ENCODE measurements at places on chromosomes 12 and 14.

DNA sequence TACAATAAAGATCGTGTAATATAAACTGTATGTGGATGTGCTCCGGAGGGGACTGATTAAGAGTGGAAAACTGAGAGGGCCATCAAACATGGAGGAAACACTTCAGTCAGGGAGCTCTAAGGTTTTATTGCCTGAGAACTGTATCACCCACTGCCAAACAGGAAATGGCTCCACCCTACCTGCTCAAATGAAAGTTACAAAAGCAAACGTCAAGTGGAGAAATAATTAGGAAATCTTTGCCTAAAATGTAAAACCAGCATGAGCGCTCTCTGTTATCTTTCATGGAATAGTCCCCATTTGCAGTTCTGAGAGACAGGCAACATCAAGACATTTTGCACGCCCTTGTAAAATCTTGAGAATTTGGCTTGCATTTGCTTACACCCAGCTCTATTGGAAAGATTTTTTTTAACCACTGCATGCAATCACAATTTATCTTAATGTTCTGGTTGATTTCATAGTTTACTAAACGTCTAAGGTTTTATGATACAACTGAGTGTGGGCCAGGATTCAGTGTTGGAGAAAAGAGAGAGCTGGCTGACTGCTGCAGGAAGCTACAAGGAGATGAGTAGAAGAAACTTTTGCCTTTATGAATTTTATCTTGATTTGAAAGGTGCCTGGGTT is 344.0 kb upstream of the PRICKLE1 start:
- DNase-seq, result no peak

DNA sequence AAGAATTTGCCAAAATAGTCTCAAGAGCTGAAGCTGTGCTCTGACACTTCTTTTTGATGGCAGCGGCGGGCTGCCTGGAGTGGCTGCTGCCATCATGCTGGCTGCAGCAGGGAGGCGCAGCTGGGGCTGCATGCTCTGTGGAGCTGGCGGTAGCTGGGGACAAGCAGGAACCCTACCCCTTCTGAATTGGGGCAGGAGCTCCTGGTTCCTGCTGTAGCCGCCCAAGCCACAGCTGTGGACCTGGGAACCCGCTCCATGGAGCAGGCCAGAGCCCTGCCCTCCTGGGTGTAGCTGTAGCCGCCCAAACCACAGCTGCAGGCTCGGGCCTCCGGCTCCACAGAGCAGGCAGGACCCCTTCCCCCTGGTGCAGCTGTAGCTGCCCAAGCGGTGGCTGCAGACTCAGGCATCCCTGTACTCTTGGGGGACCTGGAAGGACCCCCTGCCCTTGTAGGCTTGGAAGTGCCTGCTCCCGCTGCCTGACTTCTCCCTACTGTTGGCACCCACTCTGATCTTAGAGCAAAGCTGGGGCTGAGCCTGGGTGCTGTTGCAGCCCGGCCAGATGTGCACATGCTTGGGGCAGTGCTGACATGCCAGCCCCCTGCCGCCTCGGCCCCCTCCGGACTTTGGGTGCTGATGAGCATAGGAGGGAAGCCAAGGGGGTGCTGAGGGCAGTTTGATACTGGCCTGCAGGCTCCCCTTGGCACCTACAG is 33.3 kb downstream of the APAF1 start:
- no peak for DNase-seq

- DNase-seq, result no peak
Measured at GRCh38 chr12:75631831-75632230, 120.4 kb upstream of the KRR1 start.

- no peak for DNase-seq
Measured at GRCh38 chr12:74365178-74365964, 172.3 kb upstream of the ATXN7L3B start.

- no peak for DNase-seq
Measured at GRCh38 chr12:2355198-2355597, 302.4 kb downstream of the CACNA1C start.

DNA sequence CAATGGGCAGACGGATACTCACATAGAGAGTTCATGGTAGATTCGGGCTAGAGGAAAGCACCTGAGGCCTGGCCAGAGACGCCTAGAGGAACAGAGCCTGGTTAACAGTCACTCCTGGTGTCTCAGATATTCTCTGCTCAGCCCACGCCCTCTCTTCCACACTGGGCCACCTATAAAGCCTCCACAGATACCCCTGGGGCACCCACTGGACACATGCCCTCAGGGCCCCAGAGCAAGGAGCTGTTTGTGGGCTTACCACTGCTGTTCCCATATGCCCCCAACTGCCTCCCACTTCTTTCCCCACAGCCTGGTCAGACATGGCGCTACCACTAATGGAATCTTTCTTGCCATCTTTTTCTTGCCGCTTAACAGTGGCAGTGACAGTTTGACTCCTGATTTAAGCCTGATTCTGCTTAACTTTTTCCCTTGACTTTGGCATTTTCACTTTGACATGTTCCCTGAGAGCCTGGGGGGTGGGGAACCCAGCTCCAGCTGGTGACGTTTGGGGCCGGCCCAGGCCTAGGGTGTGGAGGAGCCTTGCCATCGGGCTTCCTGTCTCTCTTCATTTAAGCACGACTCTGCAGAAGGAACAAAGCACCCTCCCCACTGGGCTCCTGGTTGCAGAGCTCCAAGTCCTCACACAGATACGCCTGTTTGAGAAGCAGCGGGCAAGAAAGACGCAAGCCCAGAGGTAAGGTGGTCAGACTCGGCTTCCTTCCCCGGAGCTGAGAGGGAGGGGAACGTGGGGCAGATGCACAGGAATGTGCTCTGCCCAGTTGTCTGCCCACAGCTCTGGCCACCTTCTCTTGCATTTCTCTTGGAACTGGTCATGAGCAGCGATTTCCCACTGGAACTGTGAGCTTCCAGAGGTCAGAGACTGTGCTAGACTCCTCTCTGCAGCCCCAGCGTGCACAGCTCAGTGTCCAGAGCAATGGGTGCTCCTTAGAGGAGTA is at the start of gene CD4:
Gene CD4, plus strand, starts transcription at position 557 of the 953 bp plus-strand sequence. CDS start 10,611 bp downstream, outside the sequence.
- DNase-seq, result peak; percentile 66

- no peak for DNase-seq
Measured at GRCh38 chr14:92544051-92544720, 30.6 kb downstream of the RIN3 start.

- no peak for DNase-seq
Measured at GRCh38 chr12:15033641-15034040, 60.8 kb downstream of the PDE6H start.

DNA sequence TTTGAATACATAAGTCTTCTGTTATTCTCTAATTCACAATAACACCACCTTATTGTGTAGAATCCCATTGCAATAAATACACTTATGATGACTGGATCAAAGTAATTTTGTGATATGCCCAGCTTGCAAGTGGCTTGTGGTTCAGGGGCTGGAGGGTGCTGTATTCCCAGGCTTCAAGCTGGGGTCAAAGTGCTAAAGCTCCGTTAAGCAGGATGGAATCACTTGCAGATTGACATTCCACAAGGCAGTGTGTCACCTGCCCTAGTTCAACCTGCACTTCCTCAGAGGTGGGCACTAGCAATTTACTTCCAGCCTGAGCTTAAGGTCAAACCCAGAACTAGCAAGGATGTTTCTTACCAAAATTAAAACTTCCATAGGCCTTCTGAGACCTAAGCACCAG is 166.6 kb downstream of the SSPN start:
- DNase-seq, result no peak

GRCh38 chr12:27498761-27499160 is 25.2 kb upstream of the PPFIBP1 start:
- DNase-seq, result no peak

- DNase-seq, result no peak
Measured at GRCh38 chr14:52011523-52011922, 22.2 kb downstream of the RTRAF start.

DNA sequence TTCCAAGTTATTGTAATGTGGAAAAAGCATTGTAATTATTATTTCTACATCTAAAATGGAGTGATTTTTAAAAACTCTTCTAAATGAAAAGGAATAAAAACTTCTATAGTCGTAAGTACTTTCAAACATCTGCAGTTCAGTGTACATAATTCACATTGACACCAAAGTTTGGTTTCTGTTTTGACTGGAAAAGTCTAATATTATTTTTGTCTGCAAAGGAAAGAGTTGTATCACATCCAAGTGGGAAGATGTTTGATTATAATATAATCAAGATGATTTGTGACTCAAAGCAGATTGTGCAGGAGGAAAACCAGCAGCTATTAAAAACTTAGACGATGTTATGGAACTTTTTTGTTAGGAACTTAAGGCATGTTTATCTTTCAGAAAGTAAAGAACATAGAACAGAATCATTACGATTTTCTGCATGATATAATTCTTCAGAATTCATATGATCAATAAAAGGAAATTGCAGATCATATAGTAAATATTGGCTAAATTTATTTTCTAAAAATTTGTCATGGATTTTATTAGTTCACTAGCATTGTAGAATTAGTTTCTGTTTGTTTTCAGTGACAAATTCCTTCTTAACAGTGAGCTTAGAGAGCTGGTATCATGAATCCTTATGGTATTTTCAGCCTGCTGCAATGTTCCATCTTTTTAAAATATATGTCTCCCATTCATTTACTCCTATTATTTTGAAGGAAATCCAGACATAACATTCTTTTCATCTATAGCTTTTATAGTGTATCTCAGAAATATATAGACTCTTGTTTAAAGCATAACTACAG is 145.8 kb downstream of the MIPOL1 start:
- DNase-seq, result no peak

GRCh38 chr14:50745401-50746058 is 77.4 kb upstream of the SAV1 start:
- DNase-seq, result no peak

GRCh38 chr14:105247715-105248367 is 492 bp upstream of the BTBD6 start:
- no peak for DNase-seq

DNA sequence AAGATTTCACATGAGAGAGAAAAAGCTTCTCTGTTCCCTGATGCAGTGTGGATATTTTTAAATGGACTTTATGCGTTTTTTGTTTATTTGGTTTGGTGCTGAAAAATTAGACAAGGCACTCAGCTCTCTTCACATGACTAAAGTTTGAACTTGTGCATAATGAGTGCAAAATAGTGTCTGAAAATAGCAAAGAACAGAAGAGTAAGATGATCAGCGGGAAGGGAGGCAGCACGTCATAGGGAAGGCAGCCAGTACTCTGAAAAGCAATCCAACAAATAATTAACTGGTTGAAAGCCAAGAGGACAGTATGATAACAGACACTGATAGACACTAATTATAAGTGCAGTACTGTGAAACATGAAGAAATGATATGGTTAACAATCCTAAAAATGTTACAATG is 46.6 kb upstream of the CDKN3 start:
- no peak for DNase-seq

- DNase-seq, result no peak
Measured at GRCh38 chr12:58882826-58883225, 37.5 kb downstream of the LRIG3 start.

DNA sequence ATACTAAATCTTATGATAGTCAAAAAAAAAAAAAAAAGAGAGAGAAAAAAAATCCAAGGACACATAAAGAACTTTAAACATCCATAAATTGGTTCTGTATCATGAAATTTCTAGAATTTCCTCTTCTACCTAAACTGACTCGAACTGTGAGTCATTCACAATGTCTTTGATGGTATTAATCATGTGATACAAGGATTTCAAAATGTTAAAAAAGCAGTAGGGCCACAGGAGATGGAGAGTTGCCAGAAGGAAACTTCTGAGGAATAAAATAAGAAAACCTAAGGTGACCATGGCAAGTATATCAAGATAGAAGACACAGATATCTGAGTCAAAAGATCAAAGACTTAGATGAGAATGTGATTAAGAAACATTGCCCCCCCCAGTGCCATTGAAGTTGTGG is 1320.9 kb upstream of the FLRT2 start:
- no peak for DNase-seq

- no peak for DNase-seq
Measured at GRCh38 chr12:45987340-45987727, 3.0 kb downstream of the SCAF11 start.

- DNase-seq, result no peak
Measured at GRCh38 chr14:84074626-84075025, 1455.3 kb upstream of the FLRT2 start.

DNA sequence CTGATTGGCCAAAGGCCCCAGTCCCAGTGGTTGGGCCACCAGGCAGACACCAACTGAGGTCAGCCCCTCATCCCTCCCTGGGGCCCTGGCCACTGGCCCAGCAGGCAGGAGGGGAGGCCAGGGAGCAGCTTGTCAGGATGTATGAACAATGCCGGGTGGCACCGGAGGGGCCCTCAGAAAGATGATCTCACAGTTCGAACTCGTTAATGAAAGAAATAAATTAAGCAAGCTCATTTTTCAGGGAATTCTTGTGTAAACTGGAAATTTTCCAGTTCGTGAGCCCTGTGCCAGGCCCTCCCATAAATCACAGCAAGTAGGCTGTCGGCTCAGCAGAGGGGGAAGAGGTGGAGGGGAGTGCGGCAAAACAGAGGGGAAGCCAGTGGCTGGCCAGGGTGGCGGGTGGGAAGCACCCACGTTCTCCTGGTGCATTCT is 177.0 kb upstream of the VASH1 start:
- no peak for DNase-seq

GRCh38 chr12:79274501-79275064 is 410.0 kb downstream of the SYT1 start:
- no peak for DNase-seq

DNA sequence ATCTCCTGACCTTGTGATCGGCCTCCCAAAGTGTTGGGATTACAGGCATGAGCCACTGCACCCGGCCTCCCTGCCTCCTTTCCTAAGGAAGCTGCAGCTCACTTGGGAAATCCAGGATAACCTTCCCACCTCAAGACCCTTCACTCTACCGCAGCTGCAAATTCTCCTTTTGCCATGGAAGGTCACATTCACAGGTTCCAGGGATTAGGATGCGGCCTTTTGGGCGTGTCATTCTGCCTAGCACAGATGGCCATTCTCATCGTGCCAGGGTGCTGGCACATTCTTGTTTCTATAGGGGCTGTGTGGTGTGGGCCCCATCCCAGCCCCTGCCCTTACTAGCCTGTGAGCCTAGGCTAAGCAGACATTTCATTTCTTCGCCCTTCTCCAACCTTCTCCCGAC is 219.9 kb downstream of the CHST11 start:
- DNase-seq, result no peak

- DNase-seq, result no peak
Measured at GRCh38 chr14:89618330-89618708, 201.3 kb upstream of the FOXN3 start.

DNA sequence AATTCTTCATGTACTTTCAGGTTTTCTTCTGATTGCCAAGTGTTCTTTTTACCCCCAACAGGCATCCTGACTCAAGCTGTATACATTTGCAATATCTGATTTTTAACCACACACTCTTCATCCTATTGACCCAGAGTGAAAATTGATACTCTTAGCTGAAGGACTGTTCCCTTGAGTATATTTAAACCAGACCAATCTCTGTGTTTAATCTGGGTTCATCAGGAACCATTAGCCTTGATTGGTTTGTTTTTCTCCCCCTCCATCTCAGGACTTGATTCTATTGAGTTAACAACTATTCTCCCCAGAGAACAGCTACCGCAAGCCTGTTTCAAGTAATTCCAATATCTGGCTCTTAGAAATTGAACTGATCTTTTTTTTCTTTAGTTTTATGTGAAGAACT is 222.3 kb upstream of the NOVA1 start:
- DNase-seq, result no peak

All from stimulated activated CD4-positive, alpha-beta T cell treated with anti-CD3 and anti-CD28 coated beads, TNF-alpha, amount 100 ng/mL, for 48 hours (primary cell).